ENCODE measurements at places on chromosomes 7 and 10.

- DNase-seq: no peak
Measured at GRCh38 chr10:101095550-101096213, 33.9 kb downstream of the KAZALD1 start.

DNA sequence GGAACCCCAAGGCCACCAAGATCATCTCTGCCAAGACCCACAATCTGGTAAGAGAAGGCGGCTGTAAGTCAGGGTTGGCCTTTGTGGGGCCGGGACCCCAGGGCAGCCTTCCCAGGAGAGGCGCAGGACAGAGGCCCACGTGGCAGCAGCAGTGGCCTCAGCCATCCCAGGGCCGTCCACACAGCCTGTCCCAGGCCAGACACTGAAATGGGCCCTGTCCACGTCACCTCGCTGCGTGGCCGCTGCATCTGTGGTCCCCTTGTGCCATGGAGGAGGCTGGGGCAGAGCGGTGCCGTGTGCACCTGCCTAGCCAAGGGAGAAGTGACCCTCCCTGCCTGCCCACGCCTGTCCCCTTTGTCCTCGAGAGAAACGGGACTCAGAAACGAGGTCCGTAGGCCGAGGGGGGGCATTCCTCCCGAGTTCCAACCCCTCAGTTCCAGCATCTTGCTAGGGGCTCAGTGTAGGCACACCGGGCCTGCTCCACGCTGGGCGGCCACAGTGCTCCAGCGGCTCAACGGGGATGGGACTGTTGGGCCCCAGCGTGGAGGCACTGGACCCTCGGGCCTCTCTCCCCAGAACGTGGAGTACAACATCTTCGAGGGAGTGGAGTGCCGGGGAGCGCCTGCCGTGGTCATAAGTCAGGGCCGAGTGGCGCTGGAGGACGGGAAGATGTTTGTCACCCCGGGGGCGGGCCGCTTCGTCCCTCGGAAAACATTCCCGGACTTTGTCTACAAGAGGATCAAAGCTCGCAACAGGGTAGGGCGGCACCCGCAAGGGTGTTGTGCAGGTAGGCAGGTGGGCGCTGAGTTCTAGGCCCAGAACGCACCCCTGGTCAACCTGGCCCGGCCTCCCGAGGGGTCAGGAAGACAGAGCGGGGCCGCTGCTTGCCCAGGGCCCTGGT lies 15.6 kb downstream of the DPYSL4 start:
- DNase-seq: no peak

DNA sequence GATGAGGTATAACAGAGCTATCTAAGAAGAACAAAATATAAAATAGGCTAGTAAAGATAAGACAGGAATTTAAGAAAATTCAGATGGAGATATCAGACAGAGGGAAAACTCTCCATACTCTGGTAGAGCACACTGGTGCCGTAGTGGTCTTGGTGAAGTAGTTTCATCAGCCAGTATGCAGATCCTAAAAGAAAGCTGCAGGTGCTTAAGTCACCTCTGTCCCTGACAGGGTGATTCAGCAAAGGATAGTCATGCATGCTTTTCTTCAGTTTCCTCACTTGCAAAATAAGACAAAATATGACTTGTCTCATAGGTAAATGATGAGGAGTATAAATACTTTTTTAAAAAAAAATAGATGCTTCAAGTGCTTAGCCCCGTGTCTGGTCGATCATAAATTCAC lies 794.9 kb downstream of the TNS3 start:
- no peak for DNase-seq

GRCh38 chr10:34179280-34179679 lies 635.8 kb downstream of the PARD3 start:
- no peak for DNase-seq

DNA sequence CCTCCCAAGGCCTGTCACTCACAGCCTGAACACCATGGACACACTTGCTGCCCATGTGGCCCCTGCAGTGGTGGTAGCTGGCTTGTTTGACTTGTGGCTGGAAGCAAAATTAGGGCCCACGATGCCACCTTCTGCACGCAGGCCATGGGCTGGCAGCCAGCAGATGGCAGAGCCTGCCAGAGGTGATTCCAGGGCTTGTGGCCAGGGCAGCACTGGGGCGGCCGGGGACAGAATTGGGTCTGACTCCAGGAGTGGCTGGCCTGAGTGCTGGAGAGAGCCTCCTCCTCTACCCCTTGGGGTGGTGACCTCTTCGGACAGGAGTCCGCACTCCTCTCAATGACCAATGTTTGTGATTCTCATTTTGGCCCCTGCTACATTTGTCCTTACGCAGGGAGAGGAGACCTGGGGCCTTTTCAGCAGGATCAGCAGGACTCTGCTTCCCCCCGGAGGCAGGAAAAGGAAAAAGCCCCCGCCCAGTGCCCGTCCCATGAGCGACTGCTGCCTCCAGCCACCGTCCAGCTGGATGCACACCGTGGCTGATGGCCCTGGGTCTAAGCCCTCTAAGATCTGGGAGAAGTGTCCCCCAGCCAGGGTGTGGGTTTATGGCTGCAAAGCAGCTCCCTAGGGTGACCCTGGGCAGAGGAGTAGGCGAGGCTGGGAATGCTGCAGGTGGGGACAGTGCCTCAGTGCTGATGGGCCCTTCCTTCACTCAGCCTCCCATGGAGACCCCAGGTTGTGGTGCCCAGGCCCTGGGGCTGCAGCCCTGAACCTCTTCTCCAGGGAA lies 26.5 kb downstream of the DNAJB12 start:
- DNase-seq: no peak

DNA sequence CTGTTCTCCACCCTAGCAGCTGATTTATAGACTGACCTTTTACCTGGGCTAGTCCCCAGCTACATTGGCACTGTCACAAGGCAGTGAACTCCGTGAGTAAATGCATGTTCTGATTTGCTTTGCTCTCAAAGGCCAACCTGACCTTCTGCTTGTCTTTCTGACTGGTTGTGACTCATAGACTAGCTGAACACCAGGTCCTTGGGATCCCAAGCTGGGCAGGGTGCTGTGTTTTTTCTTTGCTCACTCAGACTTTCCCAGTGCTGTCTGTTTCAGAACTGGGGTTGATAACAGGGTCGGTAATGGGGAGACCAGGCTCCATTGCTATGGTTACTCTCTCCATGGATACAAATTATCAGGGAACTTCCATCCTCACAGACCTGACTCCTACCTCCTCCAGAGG lies 35.0 kb downstream of the EVX1 start:
- DNase-seq: no peak

DNA sequence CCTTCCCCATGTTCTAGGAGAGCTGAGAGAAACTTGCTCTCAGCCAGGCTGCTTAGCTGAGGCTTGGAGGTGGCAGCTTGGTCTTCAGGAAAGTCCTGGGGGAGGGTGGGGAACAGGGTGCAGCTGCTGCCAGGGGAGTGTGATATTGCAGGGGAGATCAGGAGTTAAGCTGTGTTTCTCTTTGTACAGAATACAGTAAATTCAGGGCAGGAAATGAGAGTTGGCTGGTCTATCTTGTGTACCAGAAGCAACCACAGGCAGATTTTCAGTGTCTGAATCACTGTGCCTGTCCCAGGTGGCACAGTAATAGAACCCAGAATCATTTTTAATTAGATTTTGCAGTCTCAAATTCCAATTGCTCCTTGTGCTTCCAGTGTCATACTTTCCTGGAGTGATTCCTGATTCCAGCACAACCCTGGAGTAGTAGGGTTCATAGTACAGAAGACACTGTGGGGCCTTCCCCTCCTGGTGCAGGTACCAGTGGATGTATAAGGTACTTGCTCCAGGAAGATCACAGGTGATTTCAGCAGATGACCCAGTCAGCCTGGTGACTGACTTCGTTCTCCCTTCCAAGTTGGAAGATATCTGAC lies 94.0 kb upstream of the TARP start:
- no peak for DNase-seq

GRCh38 chr7:917255-918117 lies 37.0 kb downstream of the ADAP1 start:
- DNase-seq: no peak

Measured in left renal cortex interstitium (tissue), 4 donors.